NCI-H1694 (cell line): ENCODE measurements at places on chromosomes 16 and 17.

GRCh38 chr16:67664871-67665270 lies 1.7 kb downstream of the ENKD1 start:
- no peak for DNase-seq

DNA sequence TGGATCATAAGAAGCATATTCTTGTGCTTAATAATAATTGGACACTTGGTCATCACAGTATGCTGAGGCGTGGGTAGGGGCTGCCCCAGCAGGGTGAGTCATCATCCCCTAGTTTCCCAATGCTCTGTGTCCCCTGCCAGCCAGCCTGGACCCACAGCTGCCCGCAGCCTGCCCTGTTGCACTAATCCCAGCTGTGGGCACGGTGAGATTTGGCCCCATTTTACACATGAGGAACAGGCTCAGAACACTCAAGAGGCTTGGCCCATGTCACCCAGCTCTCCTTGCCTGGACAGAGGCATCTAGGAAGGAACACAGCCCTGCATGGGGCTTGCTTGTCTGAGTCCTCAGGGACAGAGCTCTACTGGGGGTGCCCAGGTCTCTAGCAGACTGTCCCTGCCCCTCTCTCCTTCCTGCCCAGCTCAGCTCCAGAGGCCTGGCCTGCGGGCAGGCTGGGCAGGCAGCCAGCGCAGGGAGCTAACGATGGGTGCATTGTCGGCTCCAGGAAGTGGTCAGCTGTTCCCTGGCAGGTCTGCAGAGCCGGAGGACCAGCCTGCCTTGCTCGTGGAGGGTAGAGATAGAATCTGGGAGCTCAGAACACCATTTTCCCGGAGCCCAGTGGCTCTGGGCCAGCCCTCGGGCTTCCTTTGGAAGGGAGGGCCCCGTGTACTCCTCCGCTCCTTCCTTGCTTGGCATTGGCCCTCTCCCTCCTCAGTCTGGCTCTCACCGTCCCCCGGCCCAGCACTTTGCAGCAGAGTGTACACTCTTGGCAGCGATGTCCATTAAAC lies 189.4 kb downstream of the RAB11FIP4 start:
- DNase-seq, result no peak

DNA sequence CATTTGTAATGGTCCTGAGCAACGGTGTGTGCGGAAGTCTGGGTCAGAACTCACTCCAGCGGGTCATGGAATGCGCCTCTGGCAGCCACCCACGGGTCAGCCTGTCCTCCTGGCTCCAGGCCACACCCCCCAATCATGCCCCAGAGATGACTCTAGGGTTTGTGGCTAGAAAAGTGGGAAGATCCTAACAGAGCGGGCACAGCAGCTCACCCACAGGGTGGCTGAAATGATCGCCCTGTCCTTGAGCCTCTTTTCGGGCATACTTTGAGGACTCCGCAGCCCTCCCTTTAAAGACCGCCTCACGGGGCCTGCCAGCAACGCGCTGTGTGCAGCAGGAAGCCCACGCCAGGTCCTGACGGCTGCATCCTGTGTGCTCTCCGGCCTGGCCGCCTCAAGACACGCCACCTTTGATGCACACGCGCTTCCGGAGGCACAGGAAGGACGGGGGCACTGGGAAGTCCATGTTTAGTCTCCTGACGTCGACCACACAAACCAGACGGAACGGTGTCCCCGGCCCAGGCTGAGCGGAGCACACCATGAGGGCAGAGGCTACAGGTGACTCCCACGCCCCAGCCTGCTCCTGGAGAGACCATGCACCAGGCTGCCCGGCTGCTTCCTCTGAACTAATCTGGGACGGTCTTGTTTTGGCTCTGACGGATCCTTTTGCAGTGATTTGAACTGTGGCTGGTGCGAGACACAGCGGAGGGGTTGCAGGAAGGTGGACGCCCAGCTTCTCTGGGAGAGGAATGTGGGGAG lies 92.9 kb downstream of the TBC1D16 start:
- no peak for DNase-seq

DNA sequence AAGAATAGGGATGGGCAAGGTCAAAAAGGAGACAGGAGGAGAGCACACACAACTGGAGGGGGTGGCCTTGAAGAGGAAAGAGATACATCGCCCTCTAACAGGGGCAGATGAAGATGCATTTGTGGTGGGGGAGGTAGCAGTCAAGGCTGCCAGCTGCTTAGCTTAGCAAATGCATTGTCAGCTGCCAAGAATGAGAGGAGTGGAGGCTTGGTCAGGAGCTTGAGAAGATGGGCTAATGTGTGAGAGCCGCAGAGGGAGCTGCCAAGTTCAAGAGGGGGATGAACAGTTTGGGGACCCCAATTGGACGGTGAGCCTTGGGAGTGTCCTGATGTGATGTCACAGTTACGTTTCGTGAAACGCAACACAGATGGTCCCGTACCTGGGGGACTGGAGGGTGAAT lies 28.9 kb upstream of the GNA13 start:
- DNase-seq, result no peak

DNA sequence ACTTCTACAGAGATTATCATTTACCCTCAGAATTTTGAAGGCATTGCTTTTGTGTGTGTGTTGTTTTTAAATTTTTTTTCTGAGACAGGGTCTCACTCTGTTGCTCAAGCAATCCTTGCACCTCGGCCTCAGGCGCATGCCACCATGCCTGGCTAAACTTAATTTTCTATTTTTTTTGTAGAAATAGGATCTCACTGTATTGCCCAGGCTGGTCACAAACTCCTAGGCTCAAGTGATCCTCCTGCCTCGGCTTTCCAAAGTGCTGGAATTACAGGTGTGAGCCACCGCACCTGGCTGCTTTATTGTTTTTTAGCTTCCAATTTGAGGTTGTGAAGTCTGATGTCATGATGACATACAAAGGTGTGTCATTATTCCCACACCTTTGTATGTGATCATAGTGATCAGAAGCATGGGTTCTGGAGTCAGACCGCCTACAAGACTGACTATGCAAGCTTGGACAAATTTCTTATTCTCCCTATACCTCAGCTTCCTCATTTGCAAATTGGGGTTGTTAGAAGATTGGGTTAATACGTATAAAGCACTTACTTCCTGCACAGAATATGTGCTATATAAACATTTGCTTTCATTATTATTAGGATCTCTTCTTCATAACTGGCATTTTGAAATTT lies 5.8 kb downstream of the SEPHS2 start:
- DNase-seq, result no peak

DNA sequence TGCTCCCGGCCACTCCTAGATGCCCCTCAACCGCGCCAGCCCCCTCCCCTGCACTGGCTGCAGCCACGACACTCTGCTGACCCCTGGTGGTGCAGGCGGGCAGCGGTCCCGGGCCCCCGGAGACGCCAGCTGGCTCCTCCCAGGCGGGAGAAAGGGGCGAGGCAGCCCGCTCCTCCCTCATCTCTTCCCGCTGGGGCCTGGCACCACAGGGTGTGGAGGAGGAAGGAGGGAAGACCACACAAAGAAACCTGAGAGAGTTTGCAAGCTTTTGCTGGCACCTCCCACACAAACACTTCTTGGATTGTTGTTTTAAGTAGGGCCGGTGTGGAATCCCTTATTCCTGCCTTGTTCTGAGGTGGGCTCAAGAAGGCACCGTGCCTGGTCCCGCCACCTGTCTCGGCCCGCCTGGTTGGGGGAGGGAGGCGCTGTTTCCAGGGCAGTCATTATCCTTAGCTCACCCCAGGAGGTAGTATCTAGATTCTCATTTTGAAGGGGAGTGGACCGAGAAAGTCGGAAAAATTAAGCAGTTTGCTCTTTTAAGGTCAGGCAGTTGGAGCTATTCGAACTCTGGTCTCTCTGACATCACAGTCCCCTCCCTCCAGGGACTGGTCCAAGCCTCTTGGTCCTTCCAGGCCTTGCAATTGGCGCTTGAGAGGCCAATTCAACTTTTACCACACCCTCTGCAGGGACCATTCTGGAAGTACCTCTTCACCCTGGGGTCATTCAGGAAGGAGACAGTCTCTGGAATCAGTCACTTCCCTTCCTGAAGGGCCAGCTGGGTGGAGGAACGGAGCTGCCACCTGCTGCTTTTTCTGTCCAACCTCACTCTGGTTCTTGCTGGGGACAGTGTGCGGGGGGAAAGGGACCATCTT lies 959 bp upstream of the ANKRD13B start:
- DNase-seq, result peak; percentile 91

DNA sequence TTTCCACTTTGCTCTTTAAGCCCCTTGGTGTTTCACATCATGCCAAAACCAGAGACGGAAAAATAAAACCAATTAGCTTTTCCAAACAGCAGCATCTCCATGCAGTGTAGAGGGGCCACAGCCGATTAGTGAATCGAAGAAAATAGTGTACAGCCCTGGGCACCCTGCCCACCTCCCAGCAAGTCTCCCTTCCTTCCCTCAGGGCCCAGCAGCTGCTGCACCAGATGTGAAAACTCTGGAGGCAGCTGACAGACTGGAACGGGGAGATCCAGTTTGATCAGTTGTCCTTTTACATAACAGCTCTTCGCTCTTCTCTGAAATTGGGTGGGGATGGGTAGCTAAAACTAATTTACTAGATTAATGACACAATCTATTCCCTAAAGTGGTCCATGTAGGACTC lies 19.3 kb downstream of the TMEM11 start:
- peak; percentile 76 for DNase-seq

DNA sequence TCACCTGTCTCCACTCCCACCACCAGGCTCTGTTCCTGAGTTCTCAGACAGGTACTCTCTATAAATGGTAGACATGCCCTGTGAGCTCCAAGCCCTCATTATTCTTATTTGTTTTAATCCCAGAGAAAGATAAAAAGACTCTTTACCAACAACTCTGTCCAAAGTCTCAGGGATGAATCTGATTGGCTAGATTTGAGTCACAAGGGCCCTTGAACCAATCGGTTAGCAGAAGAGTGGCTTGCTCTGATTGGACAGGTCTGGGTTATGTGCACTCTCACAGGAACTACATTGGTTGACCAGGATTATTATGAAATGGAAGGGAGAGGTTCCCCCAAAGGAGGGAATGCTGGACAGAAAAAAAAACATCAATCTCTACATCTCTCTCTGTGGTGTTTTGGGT lies 7.5 kb downstream of the COTL1 start:
- DNase-seq, result no peak

GRCh38 chr17:1709403-1709951 lies 700 bp downstream of the TLCD2 start:
- DNase-seq, result no peak

DNA sequence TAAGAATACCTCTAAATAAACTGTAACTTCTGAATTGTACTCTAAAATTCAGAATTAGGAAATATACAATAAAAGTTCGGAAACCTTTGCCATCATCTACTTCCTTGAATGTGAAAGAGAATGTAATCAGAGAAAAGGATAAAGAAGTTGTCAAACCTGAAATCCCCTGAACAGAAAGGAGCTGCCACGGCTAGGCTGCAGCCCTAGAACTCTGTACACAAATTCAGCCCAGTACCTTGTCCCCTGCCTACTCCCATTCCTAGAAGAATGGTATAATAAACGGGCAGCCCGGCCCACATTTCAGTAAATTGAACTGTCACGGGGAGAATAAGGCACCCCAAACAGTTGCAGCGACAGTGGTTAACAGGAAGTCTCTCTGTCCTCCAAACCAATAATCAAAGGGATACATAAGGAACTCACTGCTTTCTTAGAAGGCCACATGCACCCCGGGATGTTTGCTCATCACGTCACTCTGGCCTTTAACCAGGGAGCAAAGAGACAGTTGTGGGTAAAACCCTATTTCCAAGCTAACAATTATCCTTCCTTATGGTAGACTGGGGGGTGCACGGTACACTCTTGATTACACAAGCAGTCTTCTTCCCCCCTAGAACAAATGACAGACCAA lies 24.3 kb upstream of the RFFL start:
- DNase-seq, result no peak

- no peak for DNase-seq
Observed at GRCh38 chr17:326010-326621, 26.5 kb downstream of the RPH3AL start.

DNA sequence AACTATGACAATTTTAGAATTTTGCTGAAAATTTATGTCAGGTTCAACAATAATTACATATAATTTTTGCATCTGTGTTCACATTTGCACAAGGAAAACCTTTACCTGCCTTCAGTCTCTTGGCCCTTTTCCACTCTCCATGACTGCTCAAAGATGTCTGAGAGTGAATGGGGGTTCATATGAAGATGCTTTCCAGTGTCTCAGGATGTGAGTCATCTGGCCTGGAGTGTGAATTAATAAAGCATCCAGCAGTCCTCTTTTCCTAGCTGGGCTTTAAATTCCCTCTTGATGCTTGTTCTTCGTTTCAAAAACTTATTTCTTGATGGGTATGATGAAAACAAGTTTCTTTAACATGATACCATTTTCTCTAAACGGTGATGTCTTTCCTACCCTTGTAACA lies 99.9 kb downstream of the CDK5R1 start:
- no peak for DNase-seq

DNA sequence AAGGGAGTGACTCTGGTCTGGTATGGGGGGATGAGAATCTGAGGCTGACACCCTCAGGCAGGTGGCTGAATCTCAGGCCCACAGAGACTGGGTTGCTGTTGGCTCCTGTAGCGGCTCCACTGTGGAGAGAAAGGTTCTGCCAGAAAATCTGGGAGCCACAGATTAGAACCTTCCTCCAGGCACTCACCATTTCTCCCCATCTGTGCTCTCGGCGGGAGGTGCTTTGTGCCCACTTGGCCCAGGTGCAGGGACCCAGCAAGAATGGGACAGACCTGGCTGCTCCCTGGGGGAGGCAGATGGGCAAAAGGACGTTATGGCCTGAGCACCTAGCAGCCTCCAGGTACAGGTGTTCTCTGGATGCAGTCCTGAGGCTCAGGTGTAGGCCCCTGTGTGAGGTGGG lies 20.1 kb downstream of the RAB11FIP3 start:
- no peak for DNase-seq

GRCh38 chr16:50372611-50373344 lies 4.0 kb upstream of the BRD7 start:
- DNase-seq, result peak; percentile 26

DNA sequence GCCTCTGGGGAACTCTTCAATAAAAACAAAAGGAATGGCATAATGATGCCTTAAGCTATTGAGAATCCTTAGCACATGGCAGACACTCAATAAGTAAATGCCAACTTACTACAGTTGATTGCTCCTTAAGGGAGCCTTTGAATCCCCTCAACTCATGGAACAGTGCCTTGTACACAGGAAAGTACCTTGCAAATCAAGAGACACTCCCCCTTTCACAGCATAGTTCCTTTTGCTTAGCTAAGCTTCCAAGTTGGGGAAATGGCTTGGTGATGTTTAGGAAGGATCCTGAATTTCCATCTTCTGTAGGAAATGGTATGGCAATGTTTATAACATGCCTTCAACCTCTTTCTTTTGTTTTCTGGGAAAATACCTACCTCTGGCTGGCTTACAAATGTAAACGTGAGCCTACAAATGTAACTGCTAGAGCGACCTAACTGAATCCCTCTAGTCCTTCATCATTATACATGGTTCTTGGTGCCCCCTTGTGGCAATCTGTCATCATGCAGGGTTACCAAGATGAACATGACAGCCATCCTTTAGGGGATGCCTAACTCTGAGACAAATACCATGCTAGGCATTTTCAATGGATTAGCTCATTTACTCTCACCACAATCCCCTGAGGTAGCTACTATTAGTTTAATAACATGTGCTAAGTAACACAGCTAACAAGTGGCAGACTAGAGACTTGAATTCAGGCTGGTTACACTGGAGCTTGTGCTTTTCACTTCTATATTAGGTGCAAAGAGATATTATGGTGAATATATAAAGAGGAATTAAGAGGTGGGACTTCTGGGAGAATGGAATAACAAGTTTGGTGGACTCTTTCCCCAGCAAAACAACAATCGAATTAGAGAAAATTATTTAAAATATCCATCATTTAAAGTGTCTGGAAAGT lies 65.0 kb downstream of the MMD start:
- DNase-seq, result peak; percentile 89
